CD8-positive, alpha-beta memory T cell (primary cell): ENCODE measurements at places on chromosomes 2 and 18.

- no peak for DNase-seq
Measured at GRCh38 chr2:26270373-26270772, 25.6 kb downstream of the HADHB start.

DNA sequence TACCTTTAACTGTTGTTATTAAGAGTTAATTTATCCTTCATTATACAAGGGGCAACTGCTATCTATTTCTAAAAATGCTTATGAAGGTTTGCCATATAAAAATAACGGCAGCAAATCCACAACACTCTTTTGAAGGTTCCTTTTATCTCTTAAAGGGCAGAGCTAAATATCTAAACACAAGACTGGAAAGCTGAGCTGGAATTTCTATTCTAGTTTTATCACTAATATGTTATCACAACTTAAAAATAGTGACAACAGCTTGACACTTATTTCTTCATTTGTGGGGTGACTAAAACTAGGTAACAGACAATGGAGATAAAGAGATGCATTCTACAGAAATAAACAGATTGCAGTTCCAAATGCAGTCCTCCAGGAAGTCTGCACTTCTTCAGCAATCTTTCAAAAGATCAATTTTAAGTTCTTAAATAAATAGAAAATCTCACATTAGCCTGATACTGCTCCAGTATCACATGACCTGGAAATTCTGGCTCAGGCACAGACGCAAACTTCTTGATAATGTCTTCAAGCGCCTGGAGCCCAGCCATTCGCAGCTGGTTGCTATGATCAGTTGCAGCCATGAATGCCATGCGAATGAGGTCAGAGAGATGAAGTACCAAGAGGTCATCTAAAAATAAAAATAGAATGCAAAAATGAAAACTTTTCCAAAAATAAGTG, 54.0 kb upstream of the STRN start:
- DNase-seq, result no peak

GRCh38 chr2:2779727-2780126, 448.7 kb upstream of the MYT1L start:
- no peak for DNase-seq

- DNase-seq, result no peak
Measured at GRCh38 chr18:9743200-9744016, 35.3 kb downstream of the RAB31 start.

DNA sequence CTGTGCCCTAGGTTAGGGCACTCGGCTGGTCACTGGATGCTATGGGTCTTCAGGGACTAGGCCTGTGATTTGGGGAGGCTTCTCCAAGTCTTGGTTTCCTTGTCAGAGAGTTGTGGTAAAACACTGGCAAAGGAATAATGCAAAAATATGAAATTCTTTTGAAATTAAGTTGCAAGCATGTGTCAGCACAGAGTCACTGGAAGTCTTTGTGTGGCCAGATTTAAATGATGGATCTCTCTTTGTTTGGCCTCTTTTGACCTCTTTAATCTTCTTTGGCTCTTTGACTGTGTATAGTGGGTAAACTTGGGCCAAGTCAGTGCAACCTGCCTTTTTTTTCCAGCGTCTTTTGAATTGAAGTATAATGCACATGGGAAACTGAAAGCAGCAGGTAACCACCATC, 12.1 kb downstream of the HK2 start:
- no peak for DNase-seq

DNA sequence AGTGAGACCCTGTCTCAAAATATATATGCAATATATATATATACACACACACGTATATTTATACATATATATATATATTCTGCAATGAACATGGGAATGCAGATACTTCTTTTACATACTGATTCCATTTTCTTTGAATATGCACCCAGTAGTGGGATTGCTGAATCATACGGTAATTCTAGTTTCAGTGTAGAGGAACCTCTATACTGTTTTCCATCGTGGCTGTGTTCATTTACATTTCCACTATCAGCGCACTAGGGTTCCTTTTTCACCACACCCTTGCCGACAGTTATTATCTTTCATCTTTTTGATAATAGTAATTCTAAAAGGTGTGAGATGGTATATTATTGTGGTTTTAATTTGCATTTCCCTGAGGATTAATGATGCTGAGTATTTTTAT, 52.3 kb upstream of the SLC39A10 start:
- no peak for DNase-seq

DNA sequence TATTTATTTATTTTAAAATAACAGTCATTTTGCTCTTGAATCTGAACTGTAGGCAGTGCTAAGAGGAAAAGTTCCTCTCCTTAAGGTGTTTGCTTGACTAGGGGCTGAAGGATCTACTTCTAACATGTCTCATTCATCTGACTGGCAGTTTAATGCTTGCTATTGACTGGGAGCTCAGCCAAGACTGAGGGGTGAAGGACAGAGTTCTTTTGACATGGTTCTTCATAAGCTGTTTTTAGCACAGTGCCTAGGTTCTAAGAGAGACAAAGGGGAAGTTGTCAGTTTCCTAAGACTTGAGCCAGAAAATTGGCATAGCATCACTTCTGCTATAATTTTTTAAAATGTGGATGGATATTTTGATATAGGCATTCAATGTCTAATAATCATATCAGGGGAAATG, 73.0 kb downstream of the COMMD1 start:
- DNase-seq, result no peak

GRCh38 chr2:138333677-138334076, 167.9 kb upstream of the SPOPL start:
- DNase-seq, result no peak

GRCh38 chr18:74353169-74353775, 37.6 kb downstream of the C18orf63 start:
- DNase-seq, result peak; percentile 40

- no peak for DNase-seq
Measured at GRCh38 chr2:86087936-86088850, 17.5 kb downstream of the POLR1A start.

DNA sequence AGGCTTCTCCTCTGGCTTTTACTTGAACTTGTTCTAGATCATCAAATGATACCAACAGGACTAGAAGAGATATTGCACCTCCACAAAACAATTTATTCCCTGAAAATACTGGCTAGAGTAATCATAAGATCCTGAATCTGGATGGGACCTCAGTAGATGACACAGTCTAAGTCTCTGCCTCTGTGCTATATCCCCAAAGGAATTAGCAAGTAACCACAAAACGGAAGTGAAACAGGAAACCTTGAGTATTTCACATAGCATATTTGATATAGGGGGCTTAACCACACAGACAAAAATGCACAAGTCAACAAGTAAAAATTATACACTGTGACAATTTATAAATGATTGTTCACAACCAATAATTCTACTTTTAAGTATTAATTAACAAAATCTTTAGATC, 456.9 kb upstream of the TNP1 start:
- DNase-seq, result no peak

DNA sequence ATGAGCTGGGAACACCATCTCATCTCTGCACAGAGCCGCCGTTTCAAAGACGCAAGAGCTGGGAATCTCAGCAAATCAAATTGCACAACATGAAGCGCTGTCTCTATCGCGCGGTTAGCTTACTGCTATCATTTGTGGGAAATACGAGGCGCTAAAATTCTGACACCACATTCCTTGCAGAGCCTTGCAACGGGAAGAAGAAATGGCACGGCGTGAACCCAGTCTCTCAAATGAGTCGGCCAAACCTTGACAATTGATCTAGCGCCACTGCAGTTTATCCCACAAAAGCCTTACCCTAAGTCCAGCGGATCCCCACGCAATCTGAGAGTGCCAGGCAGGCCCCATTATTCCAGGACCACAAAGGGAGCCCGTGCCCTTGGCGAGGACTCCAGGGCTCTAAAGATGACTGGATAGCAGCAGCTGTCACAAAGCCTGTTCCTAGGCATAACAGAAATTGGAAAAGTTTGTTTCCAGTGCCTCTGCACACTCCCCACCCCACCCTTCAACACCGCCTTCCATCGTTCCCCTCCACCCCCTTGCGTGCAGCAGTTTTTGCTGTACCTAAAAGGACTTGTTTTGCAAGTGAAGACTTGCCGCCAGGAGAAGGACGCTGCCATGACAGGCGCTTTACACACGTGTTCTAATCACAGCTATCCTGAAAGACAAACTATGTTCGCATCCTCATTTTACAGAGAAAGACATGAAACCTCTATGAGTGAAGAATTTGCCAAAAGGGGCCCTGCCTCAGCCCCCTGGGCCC, 252.4 kb downstream of the EIPR1 start:
- no peak for DNase-seq
